HuH-7.5 (cell line): ENCODE measurements at places on chromosomes 6 and 20.

DNA sequence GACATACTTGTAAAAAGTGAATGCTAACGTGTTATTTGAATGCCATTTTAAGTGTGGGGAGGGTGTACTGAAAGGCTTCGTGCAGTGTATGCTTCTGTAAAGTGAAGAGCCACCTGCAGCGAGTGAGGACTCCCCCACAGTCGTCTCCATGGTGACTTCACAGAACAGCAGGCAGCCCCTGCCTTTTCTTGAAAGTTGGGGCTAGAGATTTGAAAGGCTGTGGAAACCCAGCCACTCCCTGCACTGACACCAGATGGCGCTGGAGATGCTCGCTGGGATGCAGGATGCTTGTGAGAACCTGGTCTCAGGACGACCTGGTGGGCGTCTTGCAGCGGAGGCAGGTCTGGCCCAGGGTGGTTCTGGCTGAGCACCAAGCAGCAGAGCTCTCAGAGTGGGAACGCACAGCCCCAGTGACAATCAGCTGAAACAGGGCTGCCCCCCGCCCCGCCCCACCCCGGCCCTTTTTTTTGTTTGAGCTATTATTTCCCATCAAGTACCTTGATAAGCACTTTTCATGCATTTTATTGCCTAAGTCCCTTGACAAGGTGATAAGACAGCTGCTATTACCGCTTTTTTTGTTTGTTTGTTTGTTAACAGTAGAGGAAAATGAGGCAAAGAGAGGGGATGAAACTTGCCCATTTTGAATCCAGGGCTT, 150.3 kb downstream of the SYCP2 start:
- peak; percentile 84 for DNase-seq

DNA sequence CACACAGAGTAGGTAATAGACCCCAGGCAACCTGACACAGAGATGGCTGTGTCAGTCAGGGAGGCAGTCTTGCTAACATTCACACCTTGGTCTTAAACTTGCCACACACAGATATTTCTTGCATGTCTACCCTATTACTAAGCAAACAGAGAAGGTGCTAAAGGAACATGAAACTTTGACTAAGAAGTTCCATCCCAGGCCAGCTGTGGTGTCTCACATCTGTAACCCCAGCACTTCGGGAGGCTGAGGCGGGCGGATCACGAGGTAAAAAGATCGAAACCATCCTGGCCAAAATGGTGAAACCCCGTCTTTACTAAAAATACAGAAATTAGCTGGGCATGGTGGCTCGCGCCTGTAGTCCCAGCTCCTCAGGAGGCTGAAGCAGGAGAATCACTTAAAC, 222.4 kb upstream of the JARID2 start:
- no peak for DNase-seq

GRCh38 chr20:35238170-35238569, 11.7 kb downstream of the MMP24 start:
- DNase-seq, result no peak

DNA sequence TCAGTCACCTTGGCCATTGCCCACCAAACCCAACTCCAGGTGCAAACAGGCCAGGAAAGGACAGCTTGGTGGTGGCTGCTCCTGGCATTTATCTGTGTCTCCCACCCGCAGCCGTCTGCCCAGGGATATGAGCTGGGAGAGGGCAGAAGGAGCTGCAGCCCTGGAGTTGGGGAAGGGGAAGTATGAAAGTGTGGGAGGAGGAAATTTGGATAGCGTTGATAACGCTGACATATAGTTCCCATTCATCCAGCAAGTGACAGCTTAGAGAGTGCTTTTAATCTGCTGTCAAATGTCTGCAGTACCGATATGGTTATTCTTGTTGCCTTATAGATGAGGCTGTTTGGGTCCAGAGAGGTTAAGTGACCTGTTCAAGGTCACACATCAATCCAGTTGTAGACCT, 741 bp downstream of the KCNK16 start:
- DNase-seq, result no peak

- DNase-seq, result no peak
Observed at GRCh38 chr6:4636881-4637224, 139.4 kb upstream of the CDYL start.

GRCh38 chr20:63626424-63627128, at the start of gene GMEB2:
Gene GMEB2 (minus strand): TSS chr20:63627101. CDS start chr20:63619397, 7,704 bp downstream.
- peak; percentile 95 for DNase-seq

- no peak for DNase-seq
Observed at GRCh38 chr6:115613488-115613887, 447.2 kb downstream of the FRK start.

DNA sequence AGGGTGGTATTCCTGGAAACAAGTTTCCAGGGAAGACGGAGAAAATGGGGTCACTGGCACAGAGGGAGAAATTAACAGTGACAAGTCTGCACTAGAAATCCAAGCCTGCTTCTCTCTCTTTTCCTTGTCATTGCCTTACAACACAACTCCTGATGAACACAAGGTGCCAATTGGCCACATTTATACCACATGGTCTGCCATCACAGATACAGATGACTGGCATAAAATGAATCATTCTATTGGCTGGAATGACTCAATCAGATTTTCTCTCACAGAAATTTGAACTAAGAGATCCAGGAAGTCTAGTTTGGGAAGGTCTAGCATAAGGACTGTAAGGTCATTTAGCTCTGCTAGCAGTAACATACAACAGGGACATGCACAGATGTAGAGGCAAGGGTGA, 190.3 kb downstream of the LINC00237 start:
- no peak for DNase-seq

GRCh38 chr20:50199703-50200102, 9.1 kb downstream of the CEBPB start:
- DNase-seq, result no peak

DNA sequence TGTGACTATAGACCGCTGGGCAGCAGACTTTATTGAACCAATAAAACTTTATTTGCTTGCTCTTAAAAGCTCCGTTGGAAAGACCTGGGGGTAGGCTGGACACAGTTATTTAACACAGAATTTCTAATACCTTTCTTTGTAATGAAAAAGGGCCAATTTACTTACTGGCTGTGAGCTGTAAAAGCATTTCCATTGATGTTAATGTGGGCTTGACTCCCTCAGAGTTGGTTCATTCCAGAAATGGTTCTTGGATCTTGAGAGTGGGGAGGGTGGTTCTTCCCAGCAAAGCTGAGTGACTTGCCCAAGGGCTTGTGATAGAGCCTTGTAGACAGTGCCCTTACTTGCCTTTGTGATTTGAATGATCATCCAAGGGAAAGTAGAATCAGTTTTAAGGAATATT, 100.6 kb downstream of the SOX4 start:
- DNase-seq, result no peak

GRCh38 chr6:143486752-143487151, 24.8 kb downstream of the FUCA2 start:
- no peak for DNase-seq

DNA sequence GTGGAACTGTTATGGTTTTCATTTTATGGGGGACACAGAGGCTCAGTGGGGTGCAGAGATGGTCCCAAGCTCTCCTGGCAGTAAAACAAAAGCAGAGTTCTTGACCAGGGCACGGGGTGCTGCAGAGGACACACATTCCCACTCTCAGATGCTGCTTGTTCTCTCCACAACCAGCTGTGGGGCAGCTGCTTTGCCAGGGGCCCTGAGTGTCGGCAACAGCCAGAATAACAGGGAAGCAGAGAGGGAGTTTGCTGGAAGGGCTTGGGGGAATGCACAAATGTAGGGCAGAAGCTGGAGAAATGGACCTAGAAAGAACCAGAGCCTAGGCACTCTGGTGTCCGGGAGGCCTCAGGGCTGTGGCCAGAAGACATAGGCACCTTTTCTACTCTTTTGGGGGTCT, 93.7 kb downstream of the CDH26 start:
- DNase-seq, result no peak
